ENCODE measurements at places on chromosomes 5 and 9.

DNA sequence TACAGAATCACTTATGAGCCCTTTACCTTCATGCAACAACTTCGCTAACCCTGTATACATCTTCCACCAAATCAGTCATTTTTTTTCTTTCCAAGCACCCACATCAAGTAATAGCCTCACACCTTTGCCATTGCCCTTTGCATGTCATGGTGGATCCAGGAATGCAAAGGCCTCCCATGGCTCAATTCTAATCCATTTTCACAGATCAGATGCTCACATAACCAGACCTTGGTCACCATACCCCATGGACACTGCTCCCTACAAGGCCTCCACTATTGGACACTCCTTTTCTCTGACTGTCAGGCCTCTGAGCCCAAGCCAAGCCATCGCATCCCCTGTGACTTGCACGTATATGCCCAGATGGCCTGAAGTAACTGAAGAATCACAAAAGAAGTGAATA lies 179.5 kb downstream of the RASEF start:
- DNase-seq = no peak

DNA sequence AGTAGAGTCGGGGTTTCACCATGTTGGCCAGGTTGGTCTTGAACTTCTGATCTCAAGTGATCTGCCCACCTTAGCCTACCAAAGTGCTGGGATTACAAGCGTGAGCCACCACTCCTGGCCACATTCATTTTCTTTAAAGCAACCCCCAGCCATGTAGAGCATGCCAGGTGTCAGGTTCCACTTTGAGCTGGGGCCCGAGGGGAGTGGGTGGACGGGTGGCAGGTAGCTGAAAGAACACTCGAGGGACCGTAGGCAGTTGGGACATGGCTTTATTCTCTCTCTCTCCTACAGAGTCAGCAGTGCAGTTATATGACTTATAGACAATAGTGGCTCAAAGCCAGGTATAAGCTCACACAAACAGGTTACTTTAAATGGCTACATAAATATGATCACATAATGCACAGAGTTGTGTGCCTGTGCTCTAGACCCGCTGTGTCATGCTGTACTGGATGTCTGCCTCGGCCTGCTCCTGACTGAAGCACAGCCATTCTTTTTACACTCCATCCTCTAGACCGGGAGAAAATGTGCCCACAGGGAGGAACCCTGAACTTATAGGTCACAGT lies 60.5 kb upstream of the FAM120A start:
- no peak for DNase-seq

- DNase-seq = no peak
Observed at GRCh38 chr5:132498686-132499271, 8.2 kb upstream of the IRF1 start.

DNA sequence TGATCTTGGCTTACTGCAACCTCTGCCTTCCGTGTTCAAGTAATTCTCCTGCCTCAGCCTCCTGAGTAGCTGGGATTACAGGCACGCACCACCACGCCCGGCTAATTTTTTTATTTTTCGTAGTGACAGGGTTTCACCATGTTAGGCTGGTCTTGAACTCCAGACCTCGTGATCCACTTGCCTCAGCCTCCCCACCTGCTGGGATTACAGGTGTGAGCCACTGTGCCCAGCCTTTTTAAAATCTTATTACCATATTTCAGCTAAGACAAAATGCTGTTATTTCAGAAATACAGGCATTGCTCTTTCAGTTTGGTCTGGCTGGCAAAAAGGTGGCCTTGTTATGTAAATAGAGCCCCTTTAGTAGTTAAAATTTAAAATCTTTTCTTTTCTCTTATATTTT lies 46.9 kb upstream of the GLDC start:
- DNase-seq = no peak

GRCh38 chr5:76831110-76831452 lies 12.3 kb downstream of the F2RL1 start:
- peak; percentile 59 for DNase-seq

- no peak for DNase-seq
Observed at GRCh38 chr5:121797681-121798518, 53.8 kb upstream of the FTMT start.

DNA sequence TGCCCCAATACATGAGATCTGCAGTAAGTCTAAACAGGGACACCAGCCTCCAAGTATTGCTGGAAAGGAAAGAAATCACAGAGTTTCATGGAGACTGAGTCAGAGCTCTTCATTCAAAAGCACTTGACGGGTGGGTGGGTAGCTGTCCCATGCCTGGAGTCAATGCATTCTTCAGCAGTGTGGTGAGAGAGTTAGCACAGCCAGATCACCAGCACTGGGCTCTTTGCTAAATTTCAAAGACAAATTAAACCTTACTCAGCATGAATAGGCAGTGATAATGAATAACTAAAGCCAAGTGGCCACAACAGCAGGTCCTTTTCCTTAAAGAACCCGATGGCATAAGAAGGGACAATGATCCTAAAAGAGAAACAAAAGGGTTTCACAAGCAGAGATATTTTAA lies 192.4 kb downstream of the ACTL7B start:
- DNase-seq = no peak

DNA sequence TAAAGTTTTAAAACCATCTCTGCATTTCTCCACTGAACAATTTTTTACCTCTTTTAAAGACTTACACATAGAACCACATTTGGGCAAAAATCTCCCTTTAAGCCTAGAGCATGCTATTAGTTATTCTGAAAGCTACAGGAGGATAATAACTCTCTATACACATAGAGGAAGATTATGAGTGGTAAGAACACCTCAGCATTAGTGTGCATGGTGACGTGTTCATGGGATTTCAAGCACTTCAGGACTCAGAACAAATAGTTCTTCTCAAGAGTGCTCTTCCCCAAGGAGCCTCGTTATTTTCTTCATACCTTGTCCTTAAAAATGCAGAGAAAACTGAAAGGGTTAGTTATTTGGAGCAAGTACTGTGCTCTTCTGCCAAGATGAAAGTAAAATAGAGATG lies 256.9 kb upstream of the TUSC1 start:
- DNase-seq = no peak

DNA sequence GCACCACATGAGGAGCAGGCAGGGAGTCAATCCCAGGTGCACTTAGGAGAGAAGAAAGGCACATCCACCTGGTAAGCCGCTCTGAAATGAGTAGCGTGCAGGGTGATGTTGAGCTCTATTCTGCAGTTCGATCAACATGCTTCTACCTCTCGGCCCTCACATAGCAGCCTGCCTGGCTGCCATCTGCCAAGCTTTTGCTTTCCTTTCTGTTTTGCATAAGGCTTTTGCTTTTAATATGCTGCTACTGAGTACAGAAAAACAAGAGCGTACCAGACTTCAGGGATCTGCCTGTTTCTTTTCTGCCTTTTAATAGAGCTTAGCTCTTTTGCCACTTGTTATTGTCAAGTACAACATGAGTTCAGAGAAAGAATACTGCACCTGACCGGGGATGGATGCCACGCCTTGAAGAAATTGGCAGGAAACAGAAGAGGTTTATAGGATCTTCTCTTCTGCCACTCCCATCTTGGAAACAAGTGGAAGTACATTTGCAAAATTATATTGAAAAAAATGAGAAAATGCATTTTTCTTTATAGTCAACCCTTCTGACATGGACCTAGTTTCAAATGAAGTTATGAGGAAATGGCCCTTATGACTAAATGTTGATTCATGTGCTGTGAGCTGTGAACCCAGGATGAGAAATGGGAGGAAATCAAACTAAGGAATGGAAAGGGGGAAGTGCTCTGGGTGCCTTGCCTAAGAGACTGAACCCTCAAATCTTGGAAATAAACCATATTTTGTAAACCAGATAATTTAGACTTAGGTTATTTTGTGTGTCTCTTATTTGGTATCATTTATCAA lies 4.0 kb upstream of the FCHO2 start:
- DNase-seq = peak; percentile 92

GRCh38 chr9:20495098-20495497 lies 127.2 kb downstream of the MLLT3 start:
- no peak for DNase-seq

GRCh38 chr9:109022873-109023272 lies 9.6 kb upstream of the CTNNAL1 start:
- no peak for DNase-seq

GRCh38 chr5:124039410-124039809 lies 527.4 kb downstream of the CSNK1G3 start:
- no peak for DNase-seq

DNA sequence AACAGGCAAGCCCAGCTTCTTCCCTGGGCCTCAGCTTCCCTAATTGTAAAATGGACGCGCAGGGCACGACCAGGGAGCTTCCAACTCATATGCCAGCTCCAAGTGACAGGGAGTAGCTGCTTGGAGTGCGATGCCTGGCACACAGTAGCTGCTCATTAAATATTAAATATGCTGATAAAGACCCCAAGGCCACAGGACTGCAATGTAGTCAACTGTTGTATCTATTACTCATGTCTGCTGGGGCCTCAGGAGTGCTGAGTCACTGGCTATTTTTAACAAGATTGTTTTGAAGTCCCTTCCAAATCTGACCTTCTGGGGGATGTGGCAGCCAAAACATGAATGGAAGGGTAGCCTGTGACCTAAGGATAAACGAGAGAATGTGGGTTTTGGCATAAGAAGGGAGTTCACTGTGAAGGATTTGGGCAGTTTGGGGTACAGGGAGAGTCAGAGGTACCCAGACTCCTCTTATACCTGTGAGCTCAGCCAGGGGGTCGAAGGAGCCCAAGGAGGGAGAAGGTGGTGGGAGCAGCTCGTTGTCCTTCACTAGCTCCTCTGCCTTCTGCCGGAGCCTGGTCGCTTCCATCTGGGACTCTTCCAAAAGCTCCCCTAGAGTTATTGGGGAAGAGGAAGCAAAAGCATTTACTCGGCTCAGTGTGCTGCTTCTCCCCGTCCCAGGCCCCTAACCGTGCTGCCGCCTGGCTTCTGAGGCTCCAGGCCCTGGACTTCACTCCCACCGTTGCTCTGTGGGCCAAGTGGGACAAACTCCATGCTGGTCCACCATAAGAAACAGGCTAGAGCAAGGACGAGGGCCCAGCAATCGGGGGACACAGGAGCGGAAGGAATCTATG lies 17.5 kb downstream of the TNIP1 start:
- DNase-seq = peak; percentile 89

DNA sequence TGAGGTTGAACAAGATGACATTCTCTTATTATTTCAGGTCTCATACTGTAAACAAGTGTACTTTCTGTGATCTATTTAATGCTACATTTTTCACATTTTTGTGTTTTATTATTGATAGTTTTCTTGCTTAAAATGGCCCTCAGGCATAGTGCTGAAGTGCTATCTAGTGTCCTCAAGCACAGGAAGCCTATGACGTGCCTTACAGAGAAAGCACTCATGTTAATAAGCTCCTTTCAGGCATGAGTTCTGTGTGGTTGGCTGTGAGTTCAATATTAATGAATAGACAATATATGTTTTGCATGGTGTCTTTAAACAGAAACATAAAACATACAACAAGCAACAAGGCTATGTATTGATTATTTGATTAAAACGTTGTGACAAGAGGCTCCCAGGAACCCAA lies 450.1 kb downstream of the PLK2 start:
- no peak for DNase-seq

- DNase-seq = peak; percentile 10
Observed at GRCh38 chr9:75130621-75131230, 42.4 kb downstream of the OSTF1 start.

Data from foreskin fibroblast (primary cell).